ENCODE measurements at places on chromosomes 7 and 10.

DNA sequence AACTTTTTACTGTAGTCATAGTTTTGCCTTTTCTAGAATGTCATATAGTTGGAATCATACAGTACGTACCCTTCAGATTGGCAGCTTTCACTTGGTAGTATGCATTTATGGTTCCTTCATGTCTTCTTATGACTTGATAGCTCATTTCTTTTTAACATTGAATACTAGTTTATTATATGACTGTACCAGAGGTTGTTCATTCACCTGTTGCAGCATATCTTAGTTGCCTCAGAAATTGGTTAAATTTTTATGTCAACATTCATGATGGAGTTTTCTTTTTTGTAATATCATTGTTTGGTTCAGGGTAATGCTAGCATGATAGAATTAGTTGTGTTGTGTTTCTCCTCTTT lies 94.8 kb upstream of the CDK13 start:
- no peak for DNase-seq

GRCh38 chr10:114328441-114328812 lies 75.9 kb downstream of the AFAP1L2 start:
- DNase-seq, result no peak

DNA sequence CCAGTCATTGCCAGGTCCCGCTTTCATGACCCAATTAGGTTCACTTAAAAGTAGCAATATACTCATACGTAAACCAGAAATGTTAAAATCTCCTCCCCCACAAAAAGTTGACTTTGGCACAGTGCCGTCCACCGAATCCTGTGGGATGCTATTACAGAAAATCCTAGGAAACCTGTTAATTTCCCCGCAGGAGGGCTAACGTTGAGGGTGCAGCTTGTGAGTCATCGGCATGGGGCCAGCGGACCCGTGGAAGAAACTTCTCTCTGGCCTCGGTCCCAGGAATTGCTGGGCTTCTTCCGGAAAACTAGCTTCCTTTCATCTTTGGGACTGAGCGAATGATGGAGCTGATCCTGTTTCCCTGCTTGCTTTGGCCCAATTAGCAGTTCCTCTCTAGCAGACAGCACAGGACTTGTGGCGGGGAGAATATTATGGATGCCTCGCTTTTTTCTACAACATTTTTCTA lies 13.5 kb downstream of the CRYGN start:
- peak; percentile 74 for DNase-seq

GRCh38 chr10:75826846-75827245 lies 395.4 kb downstream of the LRMDA start:
- no peak for DNase-seq

GRCh38 chr7:149145031-149145845 lies 2.0 kb upstream of the ZNF398 start:
- no peak for DNase-seq

GRCh38 chr7:2151801-2152612 lies 80.7 kb downstream of the MAD1L1 start:
- no peak for DNase-seq
